ENCODE measurements at places on chromosomes 13 and 19.

GRCh38 chr13:79538757-79539156 lies 57.8 kb downstream of the NDFIP2 start:
- no peak for DNase-seq

- DNase-seq = no peak
Measured at GRCh38 chr19:7260161-7260560, 34.1 kb downstream of the INSR start.

GRCh38 chr13:51058461-51059167 lies 52.5 kb downstream of the C13orf42 start:
- DNase-seq = no peak

DNA sequence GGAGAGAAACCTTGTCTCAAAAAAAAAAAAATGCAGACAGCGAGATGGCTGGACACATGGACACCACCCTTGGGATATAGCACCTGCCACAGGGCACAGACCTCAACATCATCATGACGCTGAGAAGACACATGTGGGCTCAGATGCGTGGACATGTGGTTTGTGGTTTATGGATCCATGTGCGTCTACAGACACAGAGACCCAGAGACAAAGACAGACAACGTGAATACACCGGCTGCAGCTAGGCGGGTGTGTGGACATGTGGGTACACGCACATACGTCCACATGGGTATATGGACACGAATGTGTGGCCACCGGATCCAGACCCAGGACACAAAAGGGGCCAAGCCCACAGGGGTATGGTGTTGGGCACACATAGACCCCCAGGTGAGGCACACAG lies 1.3 kb downstream of the TNFSF14 start:
- no peak for DNase-seq

DNA sequence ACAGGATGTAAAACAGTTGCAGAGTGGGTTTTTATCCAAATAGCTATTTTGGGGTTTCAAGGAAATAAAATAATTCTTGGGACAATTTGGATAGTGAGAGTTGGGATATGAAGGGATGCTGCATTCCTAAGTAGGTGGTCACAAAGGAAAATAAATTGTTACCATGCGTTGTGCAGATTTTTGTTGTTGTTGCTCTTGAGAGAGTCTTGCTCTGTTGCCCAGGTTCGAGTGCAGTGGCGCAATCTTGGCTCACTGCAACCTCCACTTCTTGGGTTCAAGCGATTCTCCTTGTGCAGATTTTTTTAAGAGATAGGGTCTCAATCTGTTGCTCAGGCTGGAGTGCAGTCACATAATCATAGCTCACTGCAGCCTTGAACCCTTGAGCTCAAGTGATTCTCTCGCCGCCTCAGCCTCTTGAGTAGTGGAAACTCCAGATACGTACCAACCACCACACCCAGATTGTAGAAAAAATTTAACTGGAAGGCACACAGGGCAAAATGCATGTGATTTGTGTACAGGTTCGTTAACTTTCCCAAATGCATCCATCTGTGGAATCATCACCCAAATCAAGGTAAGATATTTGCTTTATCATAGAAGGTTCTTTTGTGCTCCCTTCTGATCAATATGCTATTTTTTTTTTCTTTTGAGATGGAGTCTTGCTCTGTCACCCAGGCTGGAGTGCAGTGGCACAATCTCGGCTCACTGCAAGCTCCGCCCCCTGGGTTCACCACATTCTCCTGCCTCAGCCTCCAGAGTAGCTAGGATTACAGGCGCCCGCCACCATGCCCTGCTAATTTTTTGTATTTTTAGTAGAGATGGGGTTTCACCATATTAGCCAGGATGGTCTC lies 16.0 kb downstream of the SLC1A5 start:
- DNase-seq = no peak

DNA sequence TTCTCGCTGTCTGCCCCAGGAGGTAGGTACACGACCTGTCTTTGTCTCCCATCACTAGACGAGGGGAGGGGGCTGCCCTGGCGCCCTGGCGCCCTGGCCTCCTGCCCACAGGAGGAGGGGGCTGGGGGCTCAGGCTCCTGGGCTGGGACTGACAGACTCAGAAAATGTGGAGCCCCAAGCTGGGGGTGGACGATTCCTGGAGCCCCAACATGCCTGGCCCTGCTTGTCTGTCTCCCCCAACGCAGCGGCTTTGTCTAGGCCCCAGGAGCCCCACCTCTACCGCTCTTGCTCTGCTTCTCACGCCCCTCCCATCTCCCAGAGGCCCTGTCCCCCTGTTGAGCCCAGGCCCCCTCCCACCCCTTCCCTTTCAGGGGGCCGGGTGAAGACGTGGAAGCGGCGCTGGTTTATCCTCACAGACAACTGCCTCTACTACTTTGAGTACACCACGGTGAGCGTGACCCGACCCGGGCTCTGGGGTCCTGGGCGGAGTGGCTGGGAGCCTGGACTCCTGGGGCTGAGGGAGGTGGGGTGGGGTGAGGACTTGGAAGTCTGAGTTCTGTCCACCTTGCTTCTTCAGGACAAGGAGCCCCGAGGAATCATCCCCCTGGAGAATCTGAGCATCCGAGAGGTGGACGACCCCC lies 8.6 kb downstream of the CYTH2 start:
- DNase-seq = no peak
